ENCODE measurements at places on chromosomes 3 and 15. TPM values are rescaled to one million over a fixed set of nuclear protein-coding genes. Genes with fewer than 3 reads are reported as not detected.
A peak's percentile ranks its signal among the peaks of the same experiment; 100 is the strongest.

RBPMS2 gene
- total RNA-seq = not detected

TWF2 gene
- total RNA-seq = 42.0 TPM

SEMA7A gene
- total RNA-seq = 41.6 TPM

DNA sequence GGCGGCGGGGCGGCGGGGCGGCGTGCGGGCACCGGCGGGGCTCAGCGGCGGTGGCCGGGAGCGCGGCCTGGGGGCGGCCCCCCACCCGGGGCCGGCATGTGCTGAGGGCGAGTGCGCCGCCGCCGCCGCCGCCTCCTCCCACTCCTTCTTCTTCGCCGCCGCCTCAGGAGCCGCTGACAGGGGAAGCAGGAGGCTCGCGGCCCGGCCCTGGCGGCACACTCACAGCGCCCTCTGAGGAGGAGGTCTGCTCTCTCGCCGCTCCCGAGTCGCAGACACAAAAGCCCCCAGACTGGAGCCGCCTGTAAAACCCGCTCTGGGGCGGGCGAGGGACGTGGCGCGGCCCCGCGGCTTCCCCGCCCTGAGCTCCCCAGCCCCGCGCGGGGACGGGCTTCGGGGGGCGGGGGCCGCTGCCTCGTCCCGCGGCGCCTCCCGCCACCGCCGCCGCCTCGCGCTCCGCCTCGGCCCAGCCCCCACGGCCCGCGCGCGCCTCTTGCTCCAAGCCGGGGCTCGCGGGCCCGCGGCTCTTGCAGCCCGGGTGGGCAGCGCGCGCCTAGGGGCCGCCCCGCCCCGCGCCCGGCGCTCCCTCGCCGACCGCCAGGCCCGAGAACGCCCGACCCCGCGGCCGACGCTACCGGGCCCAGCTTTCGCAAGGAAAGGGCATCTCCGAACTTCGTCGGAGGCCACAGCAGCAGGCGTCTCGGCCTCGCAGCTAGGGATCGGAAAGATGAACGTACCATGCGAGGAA lies at the start of gene PYGO1:
TSS of gene PYGO1 (minus strand) at position 276 of the 745 bp plus-strand sequence. CDS start 462 bp downstream, outside the sequence.
- no peak for DNase-seq

DNA sequence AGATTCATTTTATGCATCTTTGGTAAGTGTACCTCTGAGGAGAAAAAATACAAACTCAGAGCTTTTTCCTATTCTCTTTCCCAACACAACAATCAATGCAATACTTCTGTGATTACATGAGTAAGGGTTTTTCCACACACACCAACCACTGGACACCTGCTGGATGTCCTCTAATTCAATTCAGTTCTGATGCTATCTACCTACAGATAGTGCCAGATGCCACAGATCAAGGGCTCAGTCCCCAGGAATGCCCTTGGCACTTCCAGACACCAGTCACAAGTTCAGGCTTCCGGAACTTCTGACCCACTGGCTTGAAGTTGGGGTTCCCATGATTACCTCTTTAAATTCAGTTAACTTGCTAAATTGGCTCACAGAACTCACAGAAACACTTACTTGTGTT lies 511.5 kb downstream of the AGBL1 start:
- DNase-seq = no peak

DNA sequence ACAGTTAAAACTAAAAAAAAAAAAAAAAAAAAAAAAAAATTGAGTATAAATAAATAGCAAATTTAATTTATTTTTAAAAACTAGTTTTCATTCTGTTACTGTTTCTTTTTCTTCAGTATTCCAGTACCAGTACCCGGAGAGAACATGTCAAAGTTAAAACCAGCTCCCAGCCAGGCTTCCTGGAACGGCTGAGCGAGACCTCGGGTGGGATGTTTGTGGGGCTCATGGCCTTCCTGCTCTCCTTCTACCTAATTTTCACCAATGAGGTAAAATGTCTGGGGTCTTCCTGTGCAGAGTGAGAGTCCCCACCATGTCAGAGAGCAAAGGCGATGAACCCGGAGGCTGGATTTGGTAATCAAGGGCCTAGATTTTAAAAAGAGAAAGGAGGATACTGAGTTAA lies 4.4 kb downstream of the TMEM43 start:
- DNase-seq = no peak

- no peak for DNase-seq
These were observed 16.1 kb downstream of the BDH1 start for GRCh38 chr3:197539651-197540051.

PRR23C gene
- total RNA-seq = not detected

DNA sequence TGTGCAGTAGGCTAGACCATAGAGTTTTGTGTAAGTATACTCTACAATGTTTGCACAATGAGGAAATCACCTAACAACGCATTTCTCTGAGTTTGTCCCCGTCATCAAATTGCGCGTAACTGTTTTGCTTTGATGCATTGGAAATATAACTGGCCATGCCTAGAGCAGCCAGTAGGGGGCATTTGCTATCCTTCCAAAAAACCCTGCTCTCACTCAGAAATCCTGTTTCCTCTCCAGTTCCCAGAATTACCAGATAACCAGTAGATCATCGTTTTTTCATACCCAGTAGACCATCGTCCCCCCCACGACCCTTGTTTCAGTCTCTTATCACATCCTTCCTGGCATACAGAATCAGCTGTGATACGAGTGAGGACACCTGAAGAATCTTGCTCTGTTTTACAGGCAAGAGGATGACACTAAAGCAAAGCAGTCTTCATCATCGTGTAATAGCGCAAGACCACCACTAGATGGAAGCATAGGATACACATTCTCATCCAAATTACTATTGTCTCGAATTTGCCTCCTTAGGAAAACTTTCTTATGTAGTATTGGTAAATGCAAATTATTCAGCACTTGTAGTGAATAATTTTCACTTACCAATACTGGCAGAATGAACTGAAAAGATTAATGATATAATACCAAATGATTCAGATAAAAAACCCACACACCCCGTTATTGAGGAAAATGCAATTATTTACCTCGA lies 4.4 kb upstream of the GABRR3 start:
- DNase-seq = peak; percentile 91

DUOXA2 gene
- not detected for total RNA-seq

GRCh38 chr15:100687582-100688141 lies 85.3 kb downstream of the ASB7 start:
- DNase-seq = no peak

LARP6 gene
- total RNA-seq = not detected

DPPA4 gene
- not detected for total RNA-seq

GRCh38 chr15:83248151-83249029 lies 36.1 kb downstream of the BNC1 start:
- DNase-seq = peak; percentile 88

- DNase-seq = no peak
These were observed 21.0 kb downstream of the THSD4 start for GRCh38 chr15:71136159-71136783.

DNA sequence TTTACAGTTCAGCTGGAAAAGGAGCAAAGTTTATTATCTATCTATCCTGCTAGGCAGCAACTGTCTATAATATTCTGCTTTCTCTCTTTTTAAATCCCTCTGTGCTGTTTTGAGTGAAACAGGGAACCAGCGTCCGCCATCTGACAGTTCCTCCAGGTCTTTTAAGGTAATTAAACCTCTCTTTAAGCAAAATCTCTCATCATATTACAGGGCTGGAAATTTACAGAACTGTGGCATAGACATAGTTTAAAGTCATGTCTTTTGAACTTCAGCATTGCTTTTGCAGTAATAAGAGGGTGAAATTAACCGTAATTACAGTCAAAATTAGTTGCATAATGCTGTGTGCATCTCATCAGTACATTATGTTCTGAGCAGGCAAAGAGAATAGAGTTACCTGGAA lies 263.4 kb upstream of the KCNMB2 start:
- DNase-seq = no peak

DNA sequence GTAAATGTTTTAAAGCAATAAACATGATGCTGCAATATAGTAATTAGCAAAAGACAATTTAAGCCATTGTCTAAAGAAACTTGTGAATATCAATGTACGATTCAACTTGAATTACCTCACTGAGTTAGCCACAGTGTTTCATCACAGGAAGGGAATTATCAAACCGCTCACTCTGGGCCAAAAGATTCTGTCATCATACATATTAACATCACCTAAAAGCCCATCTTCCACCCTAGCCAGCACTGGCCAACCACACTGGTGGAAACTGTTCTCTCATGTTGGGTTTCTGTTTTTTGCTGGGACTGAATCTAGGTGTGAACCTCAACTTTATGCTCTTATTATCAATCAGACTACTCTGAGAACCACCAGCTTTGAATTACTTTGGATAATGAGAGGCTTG lies 497.7 kb upstream of the THBS1 start:
- DNase-seq = no peak

CCR4 gene
- not detected for total RNA-seq

FBXL22 gene
- total RNA-seq = not detected

AMT gene
- 2.4 TPM for total RNA-seq
